ENCODE measurements at places on chromosomes 12 and 14. TPM values are rescaled to one million over a fixed set of nuclear protein-coding genes. Genes with fewer than 3 reads are reported as not detected.

The ASCL1 gene
- total RNA-seq, result not detected

The SLC8A3 gene
- not detected for total RNA-seq

The KRT78 gene
- total RNA-seq, result not detected

The MANSC4 gene
- not detected for total RNA-seq

The YARS2 gene
- total RNA-seq, result 28.0 TPM

The SLC16A7 gene
- total RNA-seq, result 0.33 TPM

The PTGDR gene
- total RNA-seq, result not detected

The WNT5B gene
- total RNA-seq, result 36.9 TPM

The PMCH gene
- total RNA-seq, result not detected

The CPNE6 gene
- total RNA-seq, result not detected

The VASH1 gene
- total RNA-seq, result 5.2 TPM

The LTB4R gene
- total RNA-seq, result 4.8 TPM

The FBLN5 gene
- 0.23 TPM for total RNA-seq

The KLC1 gene
- 98.0 TPM for total RNA-seq

The GPRC5D gene
- not detected for total RNA-seq

The NELL2 gene
- 0.28 TPM for total RNA-seq

The SLC39A2 gene
- total RNA-seq, result not detected

The HOXC4 gene
- 22.7 TPM for total RNA-seq

The IFNG-AS1 gene
- total RNA-seq, result not detected

The HCAR1 gene
- 0.31 TPM for total RNA-seq
